Right cardiac atrium (tissue), 5 donors: ENCODE measurements at places on chromosomes 7 and 10. TPM values are rescaled to one million over a fixed set of nuclear protein-coding genes. Genes with fewer than 3 reads are reported as not detected.

Gene CYP3A4
- polyA plus RNA-seq: 0.16 TPM

Gene AKR1D1
- not detected for polyA plus RNA-seq

Gene FAM25A
- polyA plus RNA-seq: not detected

GRCh38 chr7:88835147-88835728 is 39.7 kb upstream of the TEX47 start:
- DNase-seq: no peak

DNA sequence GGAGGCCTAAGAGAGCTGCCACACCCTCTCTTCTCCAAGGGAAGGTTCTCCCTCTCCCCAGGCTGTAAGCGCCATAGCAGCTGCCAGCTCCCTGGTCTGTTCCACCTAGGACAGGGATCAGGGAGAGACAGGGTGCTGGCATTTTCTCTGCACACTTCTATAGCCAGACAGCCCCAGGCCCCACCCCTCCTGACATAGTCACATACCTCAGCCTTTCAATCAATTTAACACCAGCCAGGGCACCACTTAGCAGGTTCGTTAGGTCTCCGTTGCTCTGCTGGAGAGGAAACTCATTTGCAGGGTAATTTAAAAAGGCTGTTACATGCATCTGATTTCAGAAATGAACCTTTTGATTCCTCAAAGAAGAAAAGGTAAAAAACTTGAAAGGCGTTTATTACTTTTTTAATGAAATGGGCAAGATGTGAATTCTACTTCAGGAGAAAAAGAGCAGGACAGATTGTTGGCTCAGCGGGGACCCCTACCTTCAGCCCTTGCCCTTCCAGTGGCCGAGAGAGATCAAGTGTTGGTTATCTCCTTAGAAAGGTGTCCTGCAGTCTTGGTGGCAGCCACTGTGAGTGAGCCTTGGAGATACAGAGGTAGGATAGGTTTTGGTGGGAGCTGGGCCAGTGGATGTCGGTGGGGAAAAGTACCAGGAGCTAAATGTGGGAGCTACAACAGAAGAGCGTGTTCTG is 180.5 kb upstream of the GALNT17 start:
- no peak for DNase-seq

GRCh38 chr7:94620703-94621118 is 35.2 kb downstream of the SGCE start:
- DNase-seq: peak; percentile 82

DNA sequence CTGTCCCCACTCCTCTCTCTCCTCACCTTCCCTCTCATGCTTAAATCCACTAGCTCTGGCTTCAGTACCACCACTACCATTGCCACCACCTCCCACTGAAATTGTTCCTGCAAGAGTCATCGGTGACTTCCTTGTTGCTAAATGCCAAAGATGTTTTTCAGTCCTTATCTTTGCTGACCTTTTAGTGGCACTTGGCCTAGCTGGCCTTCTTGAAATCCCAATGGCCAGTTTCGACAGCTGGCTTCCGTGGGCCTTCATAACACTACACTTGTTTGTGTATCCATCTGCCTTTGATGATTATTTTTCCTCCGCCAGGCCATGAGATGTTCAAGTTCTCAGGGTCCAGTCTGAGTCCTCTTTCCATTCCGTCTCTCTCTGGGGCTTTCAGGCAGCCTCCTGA is 118.2 kb upstream of the NANOS1 start:
- DNase-seq: no peak

- DNase-seq: no peak
Observed at GRCh38 chr10:80476685-80477084, 22.6 kb downstream of the TSPAN14 start.

DNA sequence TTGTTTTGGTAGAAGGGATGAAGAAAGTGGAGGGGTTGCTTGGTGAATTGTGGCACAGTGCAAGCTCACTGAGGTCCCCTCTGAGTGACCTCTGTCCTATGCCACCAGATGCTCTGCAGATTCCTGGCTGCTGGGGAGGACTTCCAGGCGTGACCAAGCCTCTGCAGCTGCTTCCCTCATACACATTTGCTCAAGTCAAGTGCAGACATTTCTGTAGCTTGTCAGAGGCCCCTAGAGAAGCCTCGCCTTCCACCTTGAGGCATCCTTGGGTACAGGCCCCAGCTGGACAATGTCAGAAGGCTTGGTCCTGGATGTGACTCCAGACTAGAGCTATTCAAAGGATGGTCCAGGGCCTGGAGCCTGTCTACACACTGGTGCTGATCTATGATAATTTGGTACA is 464.2 kb downstream of the PLXNA4 start:
- no peak for DNase-seq

DNA sequence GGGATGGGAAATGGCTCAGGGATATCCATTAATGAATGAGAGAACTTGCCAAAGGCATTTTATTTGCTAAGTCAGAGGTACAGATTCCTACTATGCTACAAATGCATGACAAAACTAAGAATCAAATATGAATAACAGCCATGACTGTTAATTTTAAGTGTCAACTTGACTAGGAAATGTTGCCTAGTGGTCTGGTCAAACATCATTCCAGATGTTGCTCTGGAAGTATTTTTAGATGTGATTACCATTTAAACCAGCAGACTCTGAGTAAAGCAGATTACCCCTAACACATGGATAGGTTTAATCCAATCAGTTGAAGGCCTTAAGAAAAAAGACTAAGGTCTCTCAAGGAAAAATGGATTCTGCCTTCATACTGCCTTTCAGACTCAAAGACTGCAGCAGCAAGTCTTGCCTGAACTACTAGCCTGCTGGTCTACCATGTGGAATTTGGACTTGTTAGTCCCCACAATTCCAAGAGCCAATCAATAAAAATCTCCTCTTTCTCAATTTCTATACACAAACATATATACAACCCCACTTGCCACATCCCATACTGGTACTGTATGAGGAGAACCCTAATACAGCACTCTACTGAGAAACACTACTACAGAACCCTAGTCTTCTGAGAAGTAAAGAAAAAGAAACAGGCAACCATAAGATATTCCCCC is 119.1 kb downstream of the NRBF2 start:
- DNase-seq: no peak

DNA sequence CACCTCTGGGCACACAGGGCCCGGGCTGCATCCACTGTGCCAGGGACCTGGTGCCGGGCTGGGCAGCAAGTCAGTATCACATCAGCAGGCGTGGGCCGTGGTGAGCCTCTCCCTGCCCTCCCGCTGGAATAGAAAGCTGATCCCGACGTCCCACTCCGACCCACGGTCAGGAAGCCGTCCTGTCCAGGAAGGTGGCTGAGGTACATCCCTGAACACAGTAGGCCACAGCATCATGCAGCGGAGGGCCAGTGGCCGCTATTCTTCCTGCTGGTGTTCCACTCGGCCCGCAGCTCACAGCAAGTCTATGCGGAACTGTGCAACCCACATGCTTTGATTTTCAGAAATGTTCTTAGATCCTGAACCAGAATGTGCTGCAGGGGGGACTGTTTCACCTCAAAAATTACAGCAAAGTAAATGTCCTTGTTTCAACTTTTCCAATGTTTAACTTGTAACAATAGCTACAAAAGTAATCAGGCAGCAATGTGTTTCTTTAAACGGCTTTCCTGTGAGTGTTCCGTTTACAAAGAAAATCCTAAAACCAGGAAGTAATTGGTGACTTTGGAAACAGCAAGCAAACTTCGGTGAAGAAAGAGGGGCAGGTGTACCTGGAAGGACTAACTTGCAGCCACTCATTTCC is 676 bp upstream of the GPR146 start:
- DNase-seq: no peak

DNA sequence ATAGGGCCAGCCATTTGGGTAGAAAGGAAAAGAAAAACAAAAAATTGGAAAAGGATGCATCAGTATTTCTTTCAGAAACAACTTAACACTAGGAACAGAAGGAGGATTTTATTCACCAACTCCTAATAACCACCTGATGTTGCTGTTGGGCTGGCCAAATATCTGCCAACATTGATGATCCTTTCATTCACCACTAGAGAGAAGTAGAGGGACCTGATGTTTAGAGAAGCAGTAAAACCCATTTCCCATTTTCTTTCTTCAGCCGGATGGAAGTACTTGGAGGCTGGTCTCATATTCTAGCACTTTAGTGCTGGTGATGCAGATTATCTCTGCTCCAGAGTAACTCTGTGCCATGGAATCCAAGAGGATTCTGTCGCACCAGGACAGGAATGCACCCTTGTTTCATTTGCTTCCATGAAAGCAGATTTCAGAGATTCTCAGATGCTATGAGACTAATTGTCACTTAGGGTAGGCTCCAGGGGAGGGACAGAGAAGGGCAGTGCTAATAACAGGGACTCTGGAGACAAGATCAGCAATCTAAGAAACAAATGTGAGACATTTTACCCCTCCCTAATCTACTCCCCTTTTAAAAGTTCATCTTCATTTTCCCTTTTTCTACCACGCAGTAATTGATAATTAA is 3.1 kb downstream of the KLLN start:
- no peak for DNase-seq

DNA sequence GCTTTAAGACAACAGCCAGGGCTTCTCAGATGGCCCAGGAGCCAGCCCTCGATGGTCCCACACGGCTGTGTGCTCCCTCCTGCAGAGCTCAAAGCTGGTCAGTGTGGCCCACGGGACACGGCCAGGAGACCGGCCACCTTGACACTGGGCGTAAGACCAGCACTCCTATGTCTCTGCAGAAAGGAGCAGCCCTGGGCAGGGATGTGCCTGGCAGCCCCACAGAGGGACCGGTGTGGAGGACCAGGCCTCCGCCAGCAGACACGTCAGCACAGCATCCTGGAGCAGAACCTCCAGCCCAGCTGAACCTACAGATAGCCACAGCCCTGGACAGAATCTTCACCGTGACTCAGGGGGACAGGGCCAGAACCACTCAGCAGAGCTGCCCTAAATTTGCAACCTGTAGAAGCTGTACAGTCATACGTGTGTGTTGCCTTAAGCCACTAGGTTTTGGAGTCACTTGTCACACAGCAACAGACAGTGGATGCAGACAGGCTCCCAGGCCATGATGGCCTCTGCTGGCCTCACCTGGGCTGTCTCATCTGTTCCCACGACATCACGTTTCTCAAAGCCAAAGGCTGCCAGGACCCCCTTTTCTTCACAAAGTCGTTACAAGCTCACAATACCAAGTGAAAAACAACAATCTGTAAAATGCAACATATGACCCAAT is 132.4 kb downstream of the DIP2C start:
- DNase-seq: no peak
